RKO (cell line): ENCODE measurements at places on chromosomes 12 and 14.

- DNase-seq = no peak
Observed at GRCh38 chr12:19243551-19243950, 114.0 kb downstream of the PLEKHA5 start.

GRCh38 chr12:56948881-56949280 lies 8.5 kb downstream of the RDH16 start:
- no peak for DNase-seq

DNA sequence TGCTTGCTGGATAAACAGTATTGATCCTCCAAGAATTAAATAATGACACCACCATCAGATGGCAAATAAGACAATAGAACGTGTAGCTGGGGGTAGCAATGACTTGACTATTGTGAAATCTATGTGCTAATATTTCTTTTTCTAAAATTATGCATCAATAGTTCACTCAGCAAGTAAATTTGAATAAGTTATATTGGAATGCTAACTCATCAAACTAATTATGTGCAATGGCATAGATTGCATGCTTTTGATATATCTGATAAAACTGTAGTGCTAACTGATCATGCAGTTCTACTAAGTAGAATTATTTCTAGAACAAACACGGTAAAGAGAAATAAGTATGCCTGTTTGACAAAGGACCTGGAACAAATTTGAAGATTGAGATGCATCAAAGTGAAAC lies 474.4 kb downstream of the NOVA1 start:
- DNase-seq = no peak

DNA sequence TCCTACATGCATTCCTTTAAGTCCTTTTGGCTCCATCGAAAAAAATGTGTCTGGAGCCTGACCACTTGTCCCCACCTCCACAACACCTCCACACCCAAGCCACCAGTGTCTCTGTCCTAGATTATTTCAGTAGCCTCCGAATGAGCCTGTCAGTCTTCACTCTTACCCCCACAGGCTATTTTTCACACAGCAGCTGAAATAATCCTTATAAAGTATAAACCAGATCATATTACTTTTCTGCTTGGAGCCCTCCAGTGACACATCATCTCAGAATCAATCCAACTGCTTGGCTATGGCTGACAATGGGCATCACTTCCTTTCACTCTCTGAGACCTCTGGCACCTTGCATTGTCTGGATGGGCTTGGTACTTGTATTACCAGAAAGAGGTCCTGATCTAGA lies 44.9 kb downstream of the BBS10 start:
- DNase-seq = no peak

DNA sequence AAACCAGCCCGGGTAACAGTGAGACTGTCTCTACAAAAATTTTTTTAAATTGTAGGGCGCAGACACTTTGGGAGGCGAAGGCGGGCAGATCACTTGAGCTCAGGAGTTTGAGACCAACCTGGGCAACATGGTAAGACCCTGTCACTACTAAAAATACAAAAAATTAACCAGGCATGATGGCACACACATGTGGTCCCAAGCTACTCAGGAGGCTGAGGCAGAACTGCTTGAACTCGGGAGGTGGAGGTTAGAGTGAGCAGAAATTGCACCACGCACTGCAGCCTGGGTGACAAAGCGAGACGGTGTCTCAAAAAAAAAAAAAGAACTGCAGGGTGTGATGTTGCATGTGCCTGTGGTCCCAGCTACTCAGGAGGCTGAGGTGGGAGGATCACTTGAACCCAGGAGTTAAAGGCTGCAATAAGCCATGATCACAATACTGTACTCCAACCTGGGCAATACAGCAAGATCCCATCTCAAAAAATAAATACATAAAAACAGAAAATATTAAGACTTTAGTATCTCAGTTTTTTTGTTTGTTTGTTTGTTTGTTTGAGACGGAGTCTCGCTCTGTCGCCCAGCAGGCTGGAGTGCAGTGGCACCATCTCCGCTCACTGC lies 16.9 kb downstream of the ATXN2 start:
- DNase-seq = no peak

DNA sequence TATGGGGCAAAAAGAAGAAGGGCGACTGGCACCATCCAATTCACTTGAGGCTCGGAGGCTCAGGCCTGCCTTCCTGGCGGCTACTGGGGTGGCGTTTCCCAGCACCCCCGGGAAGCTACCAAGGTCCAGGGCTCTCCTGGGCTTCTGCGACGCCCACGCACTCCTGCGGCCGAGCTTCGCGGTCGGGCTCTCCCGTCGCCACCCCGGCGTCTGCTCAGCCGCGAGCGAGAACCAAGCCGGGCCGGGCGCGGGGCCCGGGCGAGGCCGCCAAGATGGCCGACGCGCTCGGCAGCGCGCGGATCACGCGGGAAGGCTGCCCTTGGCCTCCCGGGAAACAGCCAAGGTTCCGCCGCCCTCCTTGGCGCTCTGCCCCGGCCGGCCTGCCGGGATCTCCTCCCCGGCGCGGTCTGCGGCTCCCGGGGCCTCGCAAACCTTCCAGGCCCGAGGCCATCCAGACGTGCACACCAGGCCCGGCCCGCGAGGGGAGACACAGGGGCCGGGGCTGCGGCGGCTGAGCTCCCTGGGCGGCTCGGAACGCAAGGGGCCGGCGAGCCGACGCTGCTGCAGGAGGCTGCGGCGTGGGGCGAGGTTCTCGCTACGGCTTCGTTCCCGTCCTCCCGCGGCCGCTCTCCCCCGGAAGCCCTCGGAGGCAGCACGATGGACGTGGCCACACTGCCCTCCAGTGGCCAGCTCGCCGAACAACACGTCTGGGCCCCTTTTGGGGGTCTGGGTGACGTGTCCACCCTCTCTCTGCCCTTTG lies 23.5 kb upstream of the ZFP36L1 start:
- DNase-seq = peak; percentile 84

GRCh38 chr14:69048456-69048855 lies 69.4 kb upstream of the ACTN1 start:
- no peak for DNase-seq

GRCh38 chr12:53982648-53983567 lies 2.0 kb upstream of the HOXC10 start:
- DNase-seq = no peak

DNA sequence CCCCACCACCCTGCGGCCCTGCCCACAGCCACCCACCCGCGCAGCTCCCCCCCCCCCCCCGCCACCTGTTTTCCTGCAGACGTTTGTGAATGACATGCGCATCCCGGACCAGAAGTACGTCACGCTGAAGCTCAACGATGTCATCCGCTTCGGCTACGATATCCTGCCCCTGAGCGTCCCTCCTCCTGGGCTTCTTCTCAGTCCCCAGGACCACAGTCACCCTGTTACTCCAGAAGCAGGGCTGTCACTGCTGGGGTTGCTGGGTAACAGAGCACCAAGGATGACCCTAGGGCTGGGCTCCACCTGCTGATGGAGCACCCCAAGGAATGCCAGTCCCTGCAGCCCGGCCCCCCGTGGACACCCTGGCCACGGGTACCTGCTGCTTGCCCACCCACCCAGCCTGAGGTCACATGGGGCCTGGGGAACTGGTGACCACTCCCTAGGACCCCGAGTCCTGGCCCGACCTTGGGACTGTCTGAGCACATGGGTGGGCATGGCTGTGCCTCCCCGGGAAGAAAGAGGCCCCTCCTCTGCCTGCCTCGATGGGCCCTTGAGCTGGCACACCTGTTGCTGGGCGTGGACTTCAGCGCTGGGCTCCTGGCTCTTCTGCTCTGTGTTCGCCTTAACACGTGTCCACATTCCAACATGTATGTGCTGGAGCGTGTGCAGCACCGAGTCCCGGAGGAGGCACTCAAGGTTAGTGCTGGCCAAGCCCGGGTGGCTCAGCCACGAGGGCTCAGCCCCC lies 12.9 kb downstream of the CEP170B start:
- no peak for DNase-seq

DNA sequence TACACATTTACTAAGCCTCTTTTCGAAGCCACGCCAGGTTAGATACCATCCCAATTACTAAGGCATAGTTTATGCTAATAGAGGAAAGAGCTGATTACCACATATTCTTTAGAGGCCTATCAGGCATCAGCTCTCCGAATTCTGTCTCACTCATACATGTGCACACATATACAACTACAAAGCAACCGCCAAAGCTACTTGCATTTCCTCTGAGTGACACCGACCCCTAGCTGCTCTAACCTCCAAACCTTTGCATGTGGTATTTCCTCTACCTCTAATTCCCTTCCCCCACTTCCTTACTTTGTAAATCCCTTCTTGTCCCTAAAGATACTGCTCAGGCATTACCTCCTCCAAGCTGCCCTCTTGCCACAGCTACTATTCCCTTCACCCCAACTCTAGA lies 107.2 kb downstream of the DUSP6 start:
- no peak for DNase-seq

- no peak for DNase-seq
Observed at GRCh38 chr12:105920161-105920684, 218.5 kb downstream of the NUAK1 start.

- no peak for DNase-seq
Observed at GRCh38 chr12:130783110-130783715, 55.8 kb downstream of the STX2 start.

GRCh38 chr14:68255693-68256178 lies 436.2 kb downstream of the RAD51B start:
- DNase-seq = no peak

DNA sequence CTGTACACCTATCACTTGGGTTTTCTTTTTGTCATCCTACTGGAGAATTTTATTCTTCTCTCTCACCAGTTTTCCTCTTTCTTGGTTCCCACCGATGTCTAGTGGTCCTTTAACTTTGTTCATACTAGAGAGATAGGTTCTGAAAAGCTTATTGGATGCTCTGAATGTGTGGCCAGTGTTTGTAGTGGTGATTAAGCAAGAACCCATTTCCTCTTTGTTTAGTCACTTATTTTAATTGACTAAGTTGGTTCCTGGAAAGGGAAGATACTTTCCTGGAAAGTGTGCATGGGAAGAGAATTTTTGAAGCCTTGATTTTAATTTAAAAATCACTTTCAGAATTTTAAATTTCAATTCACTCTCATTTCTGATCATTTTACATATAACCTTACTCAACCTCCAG lies 127.2 kb downstream of the OTOGL start:
- DNase-seq = peak; percentile 57

DNA sequence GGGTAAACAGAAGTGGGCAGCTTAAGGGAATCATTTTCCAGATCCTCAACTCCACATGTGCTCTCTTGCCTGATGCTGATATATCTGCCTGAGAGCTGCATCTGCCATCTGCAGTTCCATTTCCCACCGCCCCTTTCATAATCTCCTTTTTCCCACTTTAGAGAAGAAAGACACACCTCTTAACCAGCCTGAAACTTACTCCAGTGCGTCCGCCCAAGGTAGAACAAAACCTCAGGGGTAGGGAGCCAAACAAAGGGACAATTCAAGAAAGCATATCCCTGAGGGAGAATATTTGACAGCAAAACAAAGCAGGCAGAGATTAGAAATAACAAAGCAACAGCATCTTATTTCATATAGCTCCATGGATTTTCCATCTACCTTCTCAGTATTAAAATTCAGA lies 4.3 kb downstream of the MDM1 start:
- no peak for DNase-seq

DNA sequence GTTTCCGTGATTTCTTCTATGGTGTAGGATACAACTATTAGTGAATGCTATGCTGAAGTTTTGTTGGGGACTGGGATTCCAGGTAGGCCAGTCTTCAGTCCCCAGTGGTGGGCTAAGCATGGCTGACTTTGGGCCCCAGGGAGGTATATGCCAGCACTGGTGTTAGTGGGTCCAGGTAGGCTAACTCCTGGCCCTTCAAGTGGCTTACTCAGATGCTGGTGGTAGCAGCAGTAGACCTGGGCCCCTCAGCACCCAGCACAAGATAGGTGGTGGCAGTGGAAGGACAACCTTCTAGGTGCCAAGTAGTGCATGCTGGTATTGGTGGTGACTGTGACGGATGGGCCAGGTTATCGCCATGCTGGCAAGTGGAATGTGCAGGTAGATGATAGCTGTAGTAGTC lies 955.1 kb downstream of the TMTC2 start:
- no peak for DNase-seq

- DNase-seq = no peak
Observed at GRCh38 chr14:67559639-67560038, 26.5 kb downstream of the PLEKHH1 start.

- no peak for DNase-seq
Observed at GRCh38 chr14:68506645-68507419, 286.0 kb downstream of the ZFP36L1 start.

GRCh38 chr12:42372154-42372791 lies 46.3 kb downstream of the PPHLN1 start:
- DNase-seq = peak; percentile 75

- DNase-seq = no peak
Observed at GRCh38 chr14:37411079-37411735, 183.8 kb downstream of the FOXA1 start.

GRCh38 chr14:101374373-101375338 lies 186.6 kb upstream of the DIO3 start:
- no peak for DNase-seq
